ENCODE measurements at places on chromosomes 4 and X.

DNA sequence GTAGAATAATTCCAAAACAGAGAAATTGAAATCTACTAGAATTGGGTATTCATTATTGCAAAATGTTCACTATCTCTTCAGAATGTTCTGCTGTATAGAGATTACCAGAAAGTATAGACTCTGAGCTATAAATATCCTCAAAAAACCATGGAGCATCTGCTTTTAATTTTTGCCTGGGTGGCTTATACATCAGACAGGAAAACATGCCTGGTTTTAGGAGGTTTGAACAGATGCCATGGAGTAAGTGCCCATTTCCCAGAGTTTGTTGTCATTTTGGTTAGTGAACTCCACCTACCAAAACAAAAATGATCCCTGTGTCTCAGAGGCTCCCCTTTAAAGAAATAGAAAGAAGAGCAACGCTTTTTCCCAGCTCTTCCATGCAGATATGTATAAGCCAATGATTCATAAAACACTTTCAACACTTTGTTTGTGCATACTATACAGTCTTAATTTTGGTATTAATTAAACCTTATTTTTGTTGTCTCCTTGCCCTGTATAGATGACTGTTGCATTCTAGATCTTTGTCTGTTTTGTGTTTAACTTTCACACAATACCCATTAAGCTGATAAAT is 68.7 kb downstream of the MEPE start:
- DNase-seq = no peak

DNA sequence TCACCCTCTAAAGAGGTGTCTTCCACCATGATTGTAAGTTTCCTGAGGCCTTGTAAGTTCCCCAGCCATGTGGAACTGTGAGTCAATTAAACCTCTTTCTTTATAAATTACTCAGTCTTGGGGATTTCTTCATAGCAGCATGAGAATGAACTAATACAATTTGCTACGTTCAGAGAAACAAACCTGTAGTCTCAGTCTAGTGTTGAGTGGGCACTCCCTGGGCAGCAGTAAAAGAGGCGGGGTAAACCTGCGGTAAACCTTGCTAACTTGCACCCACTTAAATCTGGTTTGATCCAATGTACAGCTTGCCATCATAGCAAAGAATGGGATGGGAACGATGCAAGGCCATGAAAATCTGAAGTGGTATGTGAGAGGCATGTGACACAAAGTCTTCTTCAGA is 22.4 kb downstream of the GRXCR1 start:
- DNase-seq = no peak

GRCh38 chr4:6338175-6338950 is 68.7 kb downstream of the WFS1 start:
- no peak for DNase-seq

- DNase-seq = no peak
These were observed 19.1 kb upstream of the RBM47 start for GRCh38 chr4:40648742-40649281.

GRCh38 chr4:99665983-99666382 is 8.4 kb upstream of the C4orf54 start:
- DNase-seq = no peak

DNA sequence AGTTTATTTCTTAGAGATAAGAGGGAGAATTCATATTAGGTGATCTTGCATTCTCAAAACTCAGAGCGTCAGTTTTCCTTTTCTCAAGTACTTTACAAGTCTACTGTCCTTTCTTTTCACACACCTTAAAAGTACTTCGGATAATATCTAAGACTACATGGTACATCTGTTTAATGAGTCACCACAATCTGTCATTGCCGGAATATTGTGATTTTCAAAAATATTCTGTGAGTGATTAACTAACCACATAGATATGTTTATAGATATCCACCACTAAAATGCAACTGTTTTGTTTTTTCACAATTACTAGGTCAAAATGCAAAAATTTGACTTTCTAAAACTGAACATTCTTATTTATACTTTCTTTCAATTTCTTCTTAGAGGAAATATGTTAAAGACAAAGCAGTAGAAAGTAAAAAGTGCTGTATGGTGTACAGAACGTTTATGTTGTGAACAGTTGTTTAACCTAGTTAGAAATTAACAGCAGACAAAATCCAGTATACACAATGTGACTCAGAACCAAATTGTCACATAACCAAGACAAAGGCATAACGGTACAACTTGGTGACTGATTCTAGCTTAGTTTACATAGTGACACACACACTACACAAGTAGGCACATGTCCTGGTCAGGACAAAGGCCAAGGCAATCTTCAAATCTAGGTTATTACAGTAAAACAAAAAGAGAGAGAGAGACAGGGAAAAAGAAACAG is 482.9 kb downstream of the NAF1 start:
- no peak for DNase-seq

GRCh38 chrX:47420265-47420664 is 49.9 kb downstream of the ZNF157 start:
- DNase-seq = no peak

DNA sequence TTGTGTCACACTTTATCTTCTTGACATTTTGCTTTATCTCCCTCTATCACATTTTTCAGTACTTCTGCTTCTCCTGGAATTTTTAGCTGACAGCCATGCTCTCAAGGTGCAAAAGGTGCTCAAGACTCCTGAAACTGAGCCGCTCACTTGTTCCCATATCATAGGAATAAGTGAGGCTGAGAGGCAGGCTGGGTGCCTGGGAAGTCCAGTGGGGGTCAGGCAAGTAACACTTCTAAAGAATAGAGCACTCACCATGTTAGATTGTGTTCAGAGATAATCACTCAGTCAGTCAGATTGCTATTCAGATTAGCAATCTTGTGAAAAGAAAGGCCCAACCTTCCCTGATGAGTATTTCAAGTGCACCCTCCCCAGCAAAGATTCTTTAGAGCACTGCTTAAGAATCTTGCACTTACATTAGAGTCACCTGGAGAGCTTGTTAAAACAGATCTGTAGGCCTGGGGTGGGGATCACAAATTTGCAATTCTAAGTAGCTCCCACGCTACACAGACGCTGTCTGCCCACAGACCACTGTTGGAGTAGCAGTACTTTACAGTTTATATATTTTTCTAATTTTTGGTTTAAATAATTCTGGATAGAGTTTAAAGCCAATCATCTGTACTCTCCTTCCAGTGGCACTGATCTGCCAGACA is 23.1 kb upstream of the LRAT start:
- no peak for DNase-seq

DNA sequence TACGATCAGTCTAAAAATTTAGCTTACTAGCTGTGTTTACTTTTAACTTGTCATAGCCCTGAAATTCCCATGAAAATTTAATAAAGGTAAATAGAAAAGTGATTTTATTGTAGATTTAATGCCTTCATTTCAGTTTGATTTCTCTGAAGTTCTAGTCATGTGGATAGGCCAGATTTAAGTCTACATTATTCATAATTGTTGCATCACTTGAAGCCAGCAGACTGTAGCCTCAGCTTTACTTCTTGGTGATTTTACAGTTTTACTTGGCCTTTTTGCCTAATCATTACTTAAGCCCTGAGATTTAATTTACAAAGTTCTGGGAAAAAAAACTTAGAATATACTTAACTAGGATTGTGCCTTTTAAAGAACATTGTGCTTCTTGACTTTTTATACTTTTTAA is 73.5 kb upstream of the FHDC1 start:
- no peak for DNase-seq

DNA sequence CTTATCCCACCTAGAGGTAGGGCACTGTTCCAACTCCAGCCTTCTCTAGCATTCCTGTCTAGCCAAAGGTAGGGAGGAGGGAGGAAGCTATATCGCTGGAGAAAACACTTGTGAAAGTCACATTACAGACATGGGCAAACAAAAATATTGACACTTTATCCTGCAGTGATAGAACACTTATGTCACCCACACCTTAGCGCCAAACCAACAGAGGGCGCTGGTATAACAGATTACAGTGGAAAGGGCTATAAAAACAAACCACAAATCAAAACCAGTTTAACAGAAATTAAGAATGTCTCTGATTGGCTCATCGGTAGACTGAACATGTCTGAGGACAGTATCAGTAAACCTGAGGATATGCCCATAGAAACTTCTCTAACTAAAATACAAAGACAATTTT is 451.3 kb downstream of the TLL1 start:
- no peak for DNase-seq

DNA sequence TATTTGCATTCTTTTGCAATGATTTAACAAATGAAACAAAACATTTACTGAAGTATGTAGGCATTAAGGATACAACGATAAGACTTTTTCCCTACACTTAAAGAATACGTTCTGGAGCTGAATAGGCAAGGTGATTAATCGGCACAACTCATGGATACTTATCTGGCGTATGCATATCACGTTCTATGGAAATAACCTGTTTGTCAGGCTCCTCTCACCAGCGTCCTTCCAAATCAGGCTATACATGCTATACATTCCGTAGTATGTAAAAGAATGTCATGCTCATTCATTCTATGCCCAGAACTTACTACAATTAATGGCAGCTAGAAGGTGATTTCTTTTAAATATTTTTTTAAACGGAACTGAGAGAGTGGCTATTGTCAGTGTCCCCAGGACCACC is 25.6 kb upstream of the TCEANC start:
- no peak for DNase-seq

DNA sequence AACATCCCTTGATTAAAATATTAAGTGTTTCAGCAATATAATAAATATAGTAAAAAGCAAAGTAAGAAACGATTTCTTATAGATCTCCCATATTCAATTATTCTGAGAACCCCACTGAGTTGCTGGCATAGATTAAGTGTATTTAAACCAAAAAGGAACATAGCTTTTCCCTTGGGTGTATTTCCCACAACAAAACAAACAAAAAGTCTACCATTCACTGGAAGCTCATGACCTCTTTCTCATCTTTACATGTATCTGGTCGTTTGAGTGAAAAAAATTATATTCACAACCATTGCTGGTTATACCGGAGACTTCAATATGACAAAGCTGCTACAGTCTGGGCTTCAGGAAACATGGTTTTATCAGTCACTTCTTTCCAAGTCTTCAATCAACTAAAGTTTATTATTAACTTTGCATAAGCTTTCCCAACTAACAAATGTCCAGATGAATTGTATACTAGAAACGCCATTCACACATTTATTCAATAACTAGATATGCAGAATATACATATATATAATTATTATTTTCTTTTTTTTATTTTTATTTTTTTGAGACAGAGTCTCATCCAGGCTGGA is 38.6 kb downstream of the ZNF827 start:
- no peak for DNase-seq

DNA sequence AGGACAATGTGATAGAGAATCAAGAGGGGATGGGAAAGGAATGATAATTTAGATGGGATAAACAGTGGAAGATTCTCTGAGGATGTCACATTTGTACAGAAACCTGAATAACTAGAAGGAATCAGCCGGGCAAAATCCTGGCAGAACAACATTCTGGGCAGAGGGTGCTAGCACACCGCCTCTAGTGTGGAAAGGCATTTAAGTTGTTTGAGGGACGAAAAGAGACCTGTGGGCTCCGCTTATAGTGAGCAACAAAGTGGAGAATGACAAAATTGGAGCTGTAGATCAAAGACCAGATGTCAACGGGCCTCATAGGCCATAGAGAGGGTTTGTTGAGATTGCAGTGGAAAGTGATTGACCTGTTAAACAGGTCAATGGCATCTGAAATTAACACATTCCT is 596.0 kb upstream of the SLIT2 start:
- DNase-seq = no peak

DNA sequence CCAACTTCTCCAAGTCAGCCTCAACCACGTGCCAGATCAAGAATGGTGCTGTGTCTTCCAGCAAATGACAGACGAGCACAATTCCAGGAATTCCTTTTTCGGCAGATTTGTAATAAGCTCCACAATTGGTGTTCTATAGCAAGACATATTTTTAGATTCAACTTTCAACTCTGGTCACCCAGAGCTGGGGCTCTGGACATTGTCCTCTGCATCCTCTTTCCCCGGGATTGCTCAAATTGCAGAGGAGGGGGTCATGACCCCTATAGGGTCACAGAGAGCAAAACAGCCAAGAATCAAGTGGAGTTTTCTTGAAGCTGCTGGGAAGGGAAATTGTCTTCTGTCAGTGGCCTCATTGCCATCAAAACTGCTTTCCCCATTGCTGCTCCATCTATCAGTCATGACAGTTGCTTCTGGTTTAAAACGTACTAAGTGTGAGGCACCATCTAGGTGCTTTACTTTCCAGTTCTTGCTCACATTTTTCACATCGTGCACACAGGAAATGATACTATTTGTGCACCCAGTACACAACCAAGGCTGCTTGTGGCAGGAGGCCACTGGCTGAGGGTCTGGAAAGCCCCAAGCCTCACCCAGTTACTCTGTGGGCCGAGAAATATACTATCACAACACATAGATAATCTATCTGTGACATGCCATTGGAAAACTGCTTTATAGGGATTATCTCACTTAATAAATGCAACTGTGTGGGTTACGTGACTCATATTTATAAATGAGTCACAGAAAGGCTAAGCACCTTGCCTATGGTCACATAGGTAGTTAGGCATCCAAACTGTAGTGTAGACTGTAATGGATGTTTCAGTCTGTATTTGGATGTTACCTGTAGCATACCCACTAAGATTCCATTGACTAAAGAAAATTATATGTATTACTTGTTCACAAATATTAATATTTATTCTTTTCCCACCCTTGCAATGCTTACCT is 91.7 kb upstream of the PHOX2B start:
- no peak for DNase-seq

DNA sequence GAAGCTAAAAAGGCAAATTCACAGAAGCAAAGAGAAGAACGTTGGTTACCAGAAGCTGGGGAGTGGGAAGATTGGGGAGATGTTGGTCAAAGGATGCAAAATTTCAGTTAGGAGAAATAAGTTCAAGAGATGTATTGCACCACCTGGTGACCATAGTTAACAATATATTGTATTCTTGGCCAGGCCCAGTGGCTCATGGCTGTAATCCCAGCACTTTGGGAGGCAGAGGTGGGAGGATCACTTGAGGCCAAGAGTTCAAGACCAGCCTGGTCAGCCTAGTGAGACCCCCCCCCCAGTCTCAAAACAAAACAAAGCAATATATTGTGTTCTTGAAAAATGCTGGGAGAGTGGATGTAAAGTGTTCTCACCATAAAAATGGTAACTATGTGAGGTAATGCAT is 67.9 kb downstream of the TAB3 start:
- DNase-seq = no peak

- DNase-seq = no peak
These were observed 6.1 kb downstream of the LIAS start for GRCh38 chr4:39464886-39465501.

DNA sequence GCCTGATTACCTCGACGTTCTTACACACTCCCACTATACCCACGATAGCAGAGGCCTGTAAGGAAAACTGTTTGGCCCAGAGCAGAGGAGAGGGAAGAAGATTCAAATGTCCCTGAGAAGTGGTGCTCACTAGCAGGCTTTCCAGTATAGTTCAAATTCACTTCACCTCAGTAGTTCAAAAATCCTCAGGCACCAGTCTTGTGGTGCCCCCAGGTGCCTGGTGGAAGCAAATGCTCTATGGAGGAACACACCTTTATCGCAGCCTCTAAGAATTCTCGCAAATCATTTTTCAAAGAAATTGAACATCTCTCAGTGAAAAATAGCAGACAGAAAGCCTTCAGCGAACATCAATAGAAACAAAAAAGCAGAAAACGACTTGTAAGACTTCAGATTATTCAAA is 12.2 kb upstream of the MTMR1 start:
- DNase-seq = no peak

- no peak for DNase-seq
These were observed 804.3 kb downstream of the FSTL5 start for GRCh38 chr4:161359491-161359890.

GRCh38 chrX:154016366-154017076 is 3.2 kb downstream of the IRAK1 start:
- no peak for DNase-seq

Measured in activated T-helper 9 cell treated with anti-CD3 and anti-CD28 coated beads, Interleukin-2, amount 50 U/mL, for 16 hours (primary cell).